ENCODE measurements at places on chromosomes 13 and 19.

DNA sequence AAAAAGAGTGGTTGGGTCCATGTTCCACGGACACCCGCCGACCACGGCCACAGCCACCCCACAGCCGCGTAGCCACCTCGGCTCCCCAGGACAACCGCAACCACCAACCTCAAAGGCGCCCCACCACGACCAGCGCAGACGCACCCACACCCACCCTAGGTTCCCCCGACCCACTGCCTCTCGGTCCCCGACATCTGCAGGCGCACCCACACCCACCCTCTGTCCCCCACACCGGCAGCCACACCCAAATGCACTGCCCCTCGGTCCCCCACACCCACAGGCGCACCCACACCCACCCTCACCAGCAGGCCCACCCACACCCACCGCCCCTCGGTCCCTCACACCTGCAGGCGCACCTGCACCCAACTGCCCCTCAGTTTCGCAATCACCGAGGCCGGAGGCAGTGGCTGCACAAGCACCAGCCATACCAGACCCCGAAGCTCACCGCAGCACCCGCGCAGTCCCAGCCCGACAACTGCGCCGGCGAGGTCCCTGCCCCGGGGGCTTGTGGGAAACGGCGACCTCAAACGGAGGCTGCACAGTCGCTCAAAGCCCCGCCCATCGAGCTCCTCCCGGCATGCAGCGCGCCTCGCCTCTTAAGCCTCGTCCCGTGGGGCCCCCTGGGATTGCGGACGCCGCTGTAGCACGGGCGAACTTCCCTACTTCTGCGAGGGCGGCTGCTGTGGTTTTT, 18.3 kb downstream of the ZNF77 start:
- ATAC-seq = peak; percentile 23

DNA sequence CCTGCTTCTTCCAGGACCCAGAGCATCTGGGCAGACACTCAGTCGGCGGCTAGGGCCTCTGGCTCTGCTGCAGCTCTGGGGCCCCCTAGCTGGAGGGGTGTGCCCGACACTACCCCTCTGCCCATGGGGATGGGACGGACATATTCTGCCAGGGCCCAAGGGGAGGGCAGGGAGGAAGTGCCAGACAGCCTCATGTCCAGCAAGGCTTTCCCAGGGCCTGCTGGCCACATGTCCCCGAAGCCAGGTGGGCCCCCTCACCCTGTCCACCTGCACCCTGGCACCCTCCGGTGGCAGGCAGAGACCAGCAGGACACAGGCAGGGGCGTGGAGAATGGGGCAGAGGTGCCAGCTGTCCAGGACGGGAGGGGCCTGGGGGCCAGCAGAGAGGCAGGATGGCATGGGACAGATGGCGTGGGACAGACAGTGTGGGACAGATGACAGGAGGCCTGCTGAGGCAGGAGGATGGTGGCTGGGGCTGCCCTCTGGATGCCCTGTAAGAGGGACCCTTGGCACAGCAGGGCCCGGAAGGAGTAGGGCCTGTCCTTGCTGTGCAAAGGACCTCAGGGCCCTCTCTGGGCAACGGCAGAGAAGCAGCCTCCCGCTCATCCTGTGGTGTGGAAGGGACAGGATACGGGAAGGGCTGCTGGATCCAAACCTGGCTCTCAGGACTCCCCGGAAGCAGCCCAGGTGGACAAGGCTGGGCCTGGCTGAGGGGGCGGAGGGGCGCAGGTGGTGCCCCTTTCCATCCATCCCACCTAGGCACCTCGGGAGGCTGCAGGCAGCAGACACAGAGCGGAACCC, 29.1 kb downstream of the CEBPG start:
- no peak for ATAC-seq

GRCh38 chr19:49513746-49514118, 1.3 kb downstream of the FCGRT start:
- no peak for ATAC-seq

DNA sequence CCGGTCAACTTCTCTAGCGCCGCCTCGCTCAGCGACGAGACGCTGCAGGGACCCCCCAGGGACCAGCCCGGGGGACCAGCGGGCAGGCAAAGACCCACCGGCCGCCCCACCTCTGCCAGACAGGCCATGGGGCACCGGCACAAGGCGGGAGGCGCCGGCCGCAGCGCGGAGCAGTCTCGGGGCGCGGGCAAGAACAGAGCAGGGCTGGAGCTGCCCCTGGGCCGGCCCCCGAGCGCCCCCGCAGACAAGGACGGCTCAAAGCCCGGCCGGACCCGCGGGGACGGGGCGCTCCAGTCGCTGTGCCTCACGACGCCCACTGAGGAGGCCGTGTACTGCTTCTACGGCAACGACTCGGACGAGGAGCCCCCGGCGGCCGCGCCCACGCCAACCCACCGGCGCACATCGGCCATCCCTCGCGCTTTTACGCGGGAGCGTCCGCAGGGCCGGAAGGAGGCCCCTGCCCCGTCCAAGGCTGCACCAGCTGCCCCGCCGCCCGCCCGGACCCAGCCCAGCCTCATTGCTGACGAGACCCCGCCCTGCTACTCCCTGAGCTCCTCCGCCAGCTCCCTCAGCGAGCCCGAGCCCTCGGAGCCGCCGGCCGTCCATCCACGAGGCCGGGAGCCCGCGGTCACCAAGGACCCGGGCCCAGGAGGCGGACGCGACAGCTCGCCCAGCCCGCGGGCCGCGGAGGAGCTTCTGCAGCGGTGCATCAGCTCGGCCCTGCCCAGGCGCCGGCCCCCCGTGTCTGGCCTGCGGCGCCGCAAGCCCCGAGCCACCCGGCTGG, 11.3 kb downstream of the C19orf25 start:
- no peak for ATAC-seq

- ATAC-seq = no peak
Measured at GRCh38 chr13:104170980-104171555, 1104.9 kb upstream of the SLC10A2 start.

DNA sequence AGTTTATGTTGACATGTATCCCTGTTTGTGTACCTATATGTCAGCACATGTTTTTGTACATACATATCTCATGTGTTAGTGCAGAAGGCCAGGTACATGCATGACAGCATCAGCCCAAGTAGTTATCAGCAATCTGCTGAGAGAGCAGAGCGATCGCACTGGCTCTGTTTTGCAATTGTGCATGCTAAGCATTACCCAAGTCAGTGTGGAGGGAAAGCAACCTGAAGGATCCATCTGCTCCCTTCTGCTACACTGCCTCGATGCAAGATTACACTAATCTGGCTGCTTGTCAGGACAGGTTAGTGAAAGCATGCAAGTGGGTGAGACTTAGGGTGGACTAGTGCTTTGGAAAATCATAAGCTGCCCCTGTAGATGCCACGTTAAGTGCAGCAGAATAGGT, 211.8 kb downstream of the PCCA start:
- no peak for ATAC-seq

DNA sequence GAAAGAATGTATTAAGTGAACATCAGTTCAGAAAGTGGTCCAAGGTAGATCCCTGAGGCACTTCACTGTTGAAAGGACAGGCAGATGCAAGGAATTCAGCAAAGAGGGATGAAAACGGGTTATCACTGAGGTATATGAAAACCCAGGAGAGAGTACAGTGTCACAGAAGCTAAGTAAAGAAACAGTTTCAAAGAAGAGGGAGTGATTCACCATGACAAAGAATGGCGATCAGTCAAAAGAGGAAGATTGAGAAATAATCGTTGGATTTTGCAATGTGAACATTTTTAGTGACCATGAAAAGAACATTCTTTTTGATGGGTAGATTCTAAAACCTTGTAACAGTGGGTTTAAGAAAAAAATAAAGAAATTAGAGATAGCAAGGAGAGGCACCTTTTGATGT, 99.3 kb downstream of the EPSTI1 start:
- ATAC-seq = peak; percentile 47

DNA sequence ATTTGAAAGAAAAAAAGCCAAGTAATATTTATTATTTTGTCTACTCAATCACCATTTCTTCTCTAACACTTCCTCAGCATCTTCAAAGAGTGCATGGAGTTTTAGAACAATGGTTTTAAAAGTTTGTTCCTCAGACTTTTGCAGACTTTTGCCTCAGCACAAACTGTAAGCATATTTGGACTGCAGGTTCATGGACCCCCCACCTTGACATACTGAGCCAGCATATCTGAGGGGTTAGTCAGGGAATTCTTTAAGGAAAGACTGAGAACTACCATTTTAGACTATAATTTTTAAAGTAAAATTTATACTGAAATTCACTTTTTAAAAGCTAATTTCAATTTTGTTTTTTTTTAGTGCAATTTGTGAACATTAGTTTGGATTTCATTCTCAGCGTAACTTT, 1676.8 kb upstream of the PCDH20 start:
- no peak for ATAC-seq

DNA sequence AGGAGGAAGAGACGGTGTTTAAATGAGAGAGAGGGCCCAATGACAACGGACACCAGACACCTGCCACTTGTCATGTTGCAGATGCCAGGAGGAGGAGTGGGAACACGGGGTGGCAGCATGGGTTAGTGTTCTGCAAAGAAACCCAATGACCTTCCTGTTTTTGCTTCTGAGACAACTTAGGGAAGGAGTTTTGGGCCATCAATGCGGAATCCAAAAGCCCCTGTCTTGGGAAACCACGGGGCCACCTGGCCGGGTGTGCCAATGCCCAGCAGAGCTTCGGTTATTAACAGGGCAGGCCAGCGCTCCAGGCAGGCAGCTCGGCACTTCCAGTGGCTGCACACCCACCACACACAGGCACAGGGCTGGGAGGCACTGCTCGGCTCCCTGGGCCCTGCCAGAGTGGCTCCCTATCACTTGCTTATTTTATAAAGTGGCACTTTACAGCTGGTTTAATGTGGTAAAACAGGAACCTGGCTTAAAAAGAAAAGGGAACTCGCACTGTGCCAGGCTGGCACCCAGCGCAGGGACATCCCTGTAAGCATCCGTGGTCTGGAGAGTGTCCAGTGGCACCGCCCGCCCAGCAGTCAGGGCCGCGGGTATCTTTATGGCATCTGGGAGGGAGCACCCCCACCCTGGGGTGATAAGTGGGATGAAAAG, 19.1 kb downstream of the ELL start:
- ATAC-seq = no peak

DNA sequence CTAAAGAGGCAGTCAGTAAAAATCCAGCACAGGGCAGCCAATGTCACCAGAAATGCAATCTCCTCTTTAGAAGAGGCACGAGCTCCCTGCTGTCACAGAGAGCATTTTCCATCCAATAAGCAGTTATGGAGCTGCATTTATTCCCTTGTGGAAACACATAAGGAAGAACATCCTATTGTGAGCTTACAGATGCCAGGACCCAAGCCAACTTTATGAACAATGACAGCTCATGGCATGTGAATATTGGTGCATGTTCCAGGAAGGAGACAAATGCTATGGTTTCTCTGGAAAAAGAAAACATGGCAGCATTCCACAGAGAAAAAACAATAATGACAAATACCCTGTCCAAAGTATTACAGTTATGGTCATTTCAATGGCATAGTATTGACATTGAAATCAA, 955.6 kb downstream of the UQCRFS1 start:
- ATAC-seq = no peak

DNA sequence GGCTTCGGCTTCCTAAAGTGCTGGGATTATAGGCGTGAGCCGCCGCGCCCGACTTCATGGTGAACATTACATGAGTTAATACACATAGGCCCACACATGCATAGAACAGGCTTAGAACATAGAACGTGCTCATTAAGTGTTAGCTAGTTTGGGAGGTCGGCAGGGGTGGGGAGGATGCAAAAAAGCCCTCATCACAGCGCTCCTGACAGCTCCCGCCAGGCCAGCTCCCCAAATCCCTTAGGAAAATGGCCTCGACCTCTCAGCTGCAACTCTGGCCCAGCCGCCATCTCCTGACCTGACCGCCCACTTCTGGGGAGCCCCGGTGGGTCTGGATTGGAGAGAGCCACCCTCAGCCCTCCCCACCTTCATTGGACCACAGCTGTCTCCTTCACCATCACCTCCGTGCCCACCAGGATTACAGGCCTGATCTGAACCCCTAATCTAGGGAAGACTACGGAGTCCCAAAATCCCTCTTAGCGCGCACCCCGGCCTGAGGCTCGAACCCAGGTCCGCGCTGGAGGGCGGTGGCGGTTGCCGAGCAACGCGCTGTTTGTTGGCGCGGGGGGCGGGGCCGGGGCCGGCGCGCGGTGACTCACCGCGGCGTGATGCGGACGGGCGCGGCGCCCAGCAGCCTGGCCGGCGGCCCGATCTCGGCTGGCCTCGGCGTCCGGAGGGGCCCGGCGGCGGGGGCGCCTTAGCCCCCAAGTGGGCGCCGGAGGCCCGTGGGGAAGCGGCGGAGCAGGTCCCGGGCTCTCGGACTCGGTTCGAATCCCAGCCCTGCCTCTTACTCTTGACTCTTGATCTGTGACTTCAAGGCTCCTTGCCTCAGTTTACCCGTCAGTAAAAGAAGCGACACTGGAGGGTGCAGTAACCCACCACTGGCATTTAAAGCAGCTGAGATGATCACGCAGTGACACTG, 26.7 kb upstream of the NANOS3 start:
- peak; percentile 51 for ATAC-seq

GRCh38 chr19:8569066-8569771, 8.0 kb downstream of the MYO1F start:
- ATAC-seq = peak; percentile 52

GRCh38 chr19:5447700-5448311, 7.4 kb upstream of the ZNRF4 start:
- no peak for ATAC-seq

DNA sequence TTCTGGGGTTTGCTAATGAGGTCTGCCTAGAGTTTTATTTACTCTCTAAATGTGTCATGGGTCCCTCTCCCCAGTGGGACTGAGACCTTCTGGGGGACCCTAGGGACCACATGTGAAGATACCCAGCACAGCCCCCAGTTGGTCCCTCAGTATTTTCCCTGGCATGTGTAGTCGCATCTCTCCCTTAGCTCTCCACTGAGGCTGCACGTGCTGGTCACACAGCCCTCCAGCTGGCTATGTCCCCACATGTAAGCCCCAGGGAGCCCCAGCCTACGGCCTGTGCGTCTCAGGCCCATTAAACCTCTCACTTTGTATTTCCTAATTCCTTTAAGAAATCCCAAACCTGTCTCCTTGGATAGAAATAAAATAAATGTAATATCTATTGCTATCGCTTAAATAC, 189.6 kb upstream of the TSHZ3 start:
- no peak for ATAC-seq

DNA sequence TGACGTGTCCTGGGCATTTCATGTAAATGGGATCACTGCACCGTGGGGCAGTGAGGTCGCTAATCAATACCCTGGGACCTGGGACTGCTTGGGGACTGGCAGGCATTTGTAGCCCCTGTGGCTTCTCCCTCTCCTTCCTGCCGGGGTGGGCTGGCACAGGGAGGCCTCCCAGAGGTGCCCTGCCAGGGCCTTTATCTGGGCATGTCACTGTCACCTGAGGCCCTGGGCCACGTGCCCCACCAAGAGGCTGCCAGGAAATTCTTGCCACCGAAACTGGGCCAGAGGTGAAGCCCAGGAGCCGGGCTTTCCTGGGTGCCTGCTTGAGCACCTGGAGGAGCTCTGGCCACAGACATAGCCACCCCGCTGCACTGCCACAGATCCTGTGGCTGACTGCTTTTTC, 1.8 kb upstream of the NMRK2 start:
- no peak for ATAC-seq
